ENCODE measurements at places on chromosomes 11 and 22. TPM values are rescaled to one million over a fixed set of nuclear protein-coding genes. Genes with fewer than 3 reads are reported as not detected.

DNA sequence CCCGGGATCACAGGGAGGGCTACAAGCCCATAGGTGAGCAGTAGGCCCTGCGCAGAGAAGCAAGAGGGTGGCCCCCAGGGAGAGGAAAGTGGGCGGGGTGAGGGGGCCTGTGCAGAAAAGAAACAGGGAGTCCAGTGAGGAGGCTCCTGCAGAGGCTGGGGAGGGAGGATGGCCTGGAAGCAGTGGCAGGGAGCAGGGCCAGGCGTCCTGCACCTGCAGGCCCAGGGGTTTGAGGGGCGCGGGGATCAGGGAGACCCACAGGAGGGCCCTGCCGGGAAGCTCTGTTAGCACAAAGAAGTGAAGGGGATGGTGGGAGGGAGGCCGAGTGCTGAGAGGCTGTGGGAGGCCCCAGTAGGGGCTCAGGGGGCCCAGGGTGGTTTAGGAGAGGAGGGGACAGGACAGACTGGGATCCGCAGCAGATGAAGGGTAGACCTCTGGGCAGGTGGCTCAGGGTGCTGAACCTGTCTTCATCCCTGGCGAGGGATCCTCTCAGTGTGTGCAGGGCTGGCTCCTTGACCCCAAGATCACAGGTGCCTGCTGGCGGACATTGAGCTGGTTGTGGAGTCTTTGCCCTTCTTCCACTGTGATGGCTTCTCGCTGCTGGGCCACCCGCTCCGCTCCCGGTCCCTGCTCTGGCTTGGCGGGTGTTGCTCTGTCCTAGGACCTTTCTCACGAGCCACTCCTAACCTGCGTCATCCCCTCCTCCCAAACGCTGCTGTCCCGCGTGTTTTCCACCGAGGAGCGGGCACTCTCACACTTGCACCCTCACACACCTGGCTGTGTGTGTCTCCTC, 31.8 kb upstream of the CELSR1 start:
- H3K36me3 ChIP-seq: no peaks in the 10 kb centered on the region
- no peaks in the 10 kb centered on the region for H3K27me3 ChIP-seq

GRCh38 chr11:70466596-70466995, 68.3 kb downstream of the CTTN start:
- no peak overlapping the region for H3K27ac ChIP-seq
- H3K4me1 ChIP-seq: no peaks in the 10 kb centered on the region
- no peaks in the 10 kb centered on the region for H3K27me3 ChIP-seq
- no peaks in the 10 kb centered on the region for H3K36me3 ChIP-seq

GRCh38 chr11:93287434-93287833, 43.1 kb upstream of the DEUP1 start:
- H3K36me3 ChIP-seq: no peaks in the 10 kb centered on the region
- H3K4me1 ChIP-seq: no peaks in the 10 kb centered on the region

Gene MISFA
- total RNA-seq: 4.6 TPM

Gene SIK2
- 18.7 TPM for total RNA-seq

Gene LRRC74B
- not detected for total RNA-seq
